ENCODE measurements at places on chromosomes 4 and X.
A peak's percentile ranks its signal among the peaks of the same experiment; 100 is the strongest.

DNA sequence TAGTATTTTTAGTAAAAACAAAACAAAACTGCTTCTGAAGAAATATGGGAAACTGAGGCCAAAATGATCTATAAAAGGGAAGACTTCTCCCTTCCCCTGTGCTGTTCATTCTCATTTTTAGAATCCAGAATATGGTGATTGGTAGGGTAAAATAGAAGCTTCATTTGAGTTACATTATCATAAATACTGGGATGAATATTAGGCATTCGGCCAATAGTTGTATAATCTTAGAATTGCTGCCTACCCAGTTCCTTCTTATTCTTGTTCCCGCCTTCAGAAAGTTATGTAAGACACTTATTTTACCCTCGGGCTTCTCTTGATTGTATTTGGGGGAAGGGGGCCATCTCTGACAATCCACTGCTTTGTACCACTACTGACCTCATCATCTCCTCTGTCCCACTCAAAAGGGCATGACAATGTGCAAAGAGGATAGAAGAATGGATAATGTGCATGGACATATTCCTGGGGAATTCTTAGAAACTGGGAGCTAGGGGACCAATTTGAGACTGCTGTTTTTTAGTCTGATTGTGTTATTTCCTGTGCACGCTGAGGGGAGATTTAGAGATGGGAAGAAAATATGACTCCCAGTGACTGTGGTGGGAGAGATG, 588 bp downstream of the ART3 start:
- DNase-seq, result no peak

DNA sequence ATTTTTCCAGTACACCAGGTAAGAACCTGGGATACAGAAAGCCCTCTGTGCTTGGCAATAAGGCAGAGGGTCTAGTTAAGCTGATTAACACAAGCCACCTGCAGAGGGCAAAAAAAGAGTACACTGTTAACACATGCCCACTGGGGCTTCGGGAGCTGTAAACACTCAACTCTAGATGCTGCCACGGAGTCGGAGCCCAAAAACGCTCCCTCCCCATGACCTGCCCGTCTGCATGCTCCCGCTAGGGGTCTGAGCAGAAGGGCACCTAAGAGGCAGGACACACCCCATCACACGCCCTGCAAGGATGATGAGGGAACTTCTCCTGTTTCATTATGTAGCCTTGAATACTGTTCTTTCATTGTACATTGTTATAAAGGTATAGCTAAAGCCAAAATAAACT, 715.6 kb upstream of the AADAT start:
- no peak for DNase-seq

- DNase-seq, result peak; percentile 52
These were observed 859 bp downstream of the SMARCA1 start for GRCh38 chrX:129522184-129523078.

- DNase-seq, result no peak
These were observed 72.9 kb upstream of the PRDM5 start for GRCh38 chr4:120995266-120996010.

GRCh38 chr4:66956426-66956825, 588.9 kb downstream of the CENPC start:
- DNase-seq, result no peak

GRCh38 chrX:3462166-3462508, 115.7 kb upstream of the MXRA5 start:
- no peak for DNase-seq

DNA sequence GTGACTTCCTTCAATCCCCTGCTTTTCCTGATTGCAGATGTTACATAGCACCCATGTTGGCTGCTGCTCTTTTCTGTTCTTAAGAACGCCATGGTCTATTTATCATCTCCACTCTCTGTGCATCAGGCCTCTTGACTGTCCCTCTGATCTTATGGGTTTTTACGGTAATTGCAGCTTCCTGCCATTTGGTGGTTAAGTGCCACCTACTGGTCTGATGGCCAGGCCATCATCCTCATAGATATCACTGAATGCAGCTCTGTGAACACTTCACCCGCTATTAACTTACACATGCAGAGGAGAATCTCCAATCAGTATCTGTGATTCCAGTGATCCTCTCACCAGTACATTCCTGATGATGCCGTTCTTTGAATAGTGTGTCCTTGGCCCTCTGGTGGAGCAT, 382.4 kb downstream of the TRAM1L1 start:
- no peak for DNase-seq

DNA sequence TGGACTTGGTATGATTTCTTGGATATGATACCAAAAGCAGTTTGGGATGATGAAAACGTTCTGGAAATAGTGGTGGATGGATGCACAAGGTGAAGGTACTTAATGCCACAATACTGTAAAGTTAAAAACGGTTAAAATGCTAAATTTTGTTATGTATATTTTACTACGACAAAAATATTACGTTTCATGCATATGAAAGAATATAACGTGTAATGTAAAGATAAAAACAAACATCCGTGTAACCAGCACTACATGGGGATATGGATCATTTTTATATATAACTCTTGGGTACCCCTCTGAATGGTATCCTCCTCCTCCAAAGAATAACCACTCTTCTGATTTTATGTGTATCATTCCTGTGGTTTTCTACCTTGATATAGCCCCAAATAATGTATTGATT, 862 bp upstream of the CENPU start:
- DNase-seq, result no peak

- no peak for DNase-seq
These were observed 731.9 kb downstream of the STPG2 start for GRCh38 chr4:97411356-97411755.

DNA sequence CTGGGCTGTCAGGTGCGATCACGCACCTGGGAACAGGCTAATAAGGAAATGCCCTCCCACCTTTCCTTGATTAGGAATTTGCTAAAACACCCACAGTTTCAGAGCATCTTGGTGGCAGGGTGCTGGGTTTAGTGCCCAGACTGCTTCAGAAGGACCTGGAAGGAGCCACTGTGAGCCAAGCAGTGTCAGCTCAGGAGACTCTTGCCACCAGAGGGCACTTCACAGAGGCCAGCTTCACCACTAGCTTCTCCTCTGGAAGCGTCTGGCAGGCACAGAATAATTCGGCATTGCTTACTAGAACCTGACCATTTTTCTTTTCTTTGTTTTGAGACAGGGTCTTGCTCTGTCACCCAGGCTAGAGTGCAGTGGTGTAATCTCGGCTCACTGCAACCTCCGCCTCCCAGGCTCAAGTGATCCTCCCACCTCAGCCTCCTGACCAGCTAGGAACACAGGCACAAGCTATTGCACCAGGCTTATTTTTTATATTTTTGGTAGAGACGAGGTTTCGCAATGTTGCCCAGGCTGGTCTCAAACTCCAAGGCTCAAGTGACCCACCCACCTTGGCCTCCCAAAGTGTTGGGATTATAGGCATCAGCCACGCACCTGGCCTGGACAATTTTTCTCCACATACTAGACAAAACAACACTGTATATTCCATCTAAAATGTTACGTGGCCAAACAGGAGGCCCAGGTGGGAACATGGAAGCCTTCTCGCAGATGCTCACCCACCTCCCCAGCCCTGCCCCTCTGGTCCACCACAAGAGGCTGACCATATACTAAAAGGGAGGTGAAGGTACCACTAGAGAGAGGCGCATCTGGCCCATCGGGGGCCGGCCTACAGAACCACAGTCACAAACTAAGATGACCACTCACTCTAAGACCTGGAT, 14.1 kb downstream of the NOP14 start:
- DNase-seq, result no peak

- no peak for DNase-seq
These were observed 53.0 kb downstream of the C4orf50 start for GRCh38 chr4:5965225-5965624.

DNA sequence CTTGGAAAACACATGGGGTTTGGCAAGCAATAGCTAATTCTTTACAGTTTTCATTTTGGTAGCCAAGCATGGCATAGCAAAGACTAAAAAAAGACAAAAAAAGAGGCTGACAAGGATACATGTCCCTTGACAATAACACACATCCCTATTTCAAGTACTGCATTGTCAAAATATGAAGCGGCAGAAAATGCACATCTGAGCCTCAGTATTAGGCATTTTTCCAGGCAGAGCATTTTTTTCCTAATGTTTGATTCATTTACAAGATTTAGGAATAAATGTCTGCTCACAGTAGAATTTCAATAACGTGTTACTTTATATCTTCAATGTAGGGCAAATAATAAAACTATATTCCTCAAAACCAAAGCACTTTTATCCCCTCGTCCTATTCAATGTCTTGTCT, 216.3 kb upstream of the PCDH18 start:
- no peak for DNase-seq

DNA sequence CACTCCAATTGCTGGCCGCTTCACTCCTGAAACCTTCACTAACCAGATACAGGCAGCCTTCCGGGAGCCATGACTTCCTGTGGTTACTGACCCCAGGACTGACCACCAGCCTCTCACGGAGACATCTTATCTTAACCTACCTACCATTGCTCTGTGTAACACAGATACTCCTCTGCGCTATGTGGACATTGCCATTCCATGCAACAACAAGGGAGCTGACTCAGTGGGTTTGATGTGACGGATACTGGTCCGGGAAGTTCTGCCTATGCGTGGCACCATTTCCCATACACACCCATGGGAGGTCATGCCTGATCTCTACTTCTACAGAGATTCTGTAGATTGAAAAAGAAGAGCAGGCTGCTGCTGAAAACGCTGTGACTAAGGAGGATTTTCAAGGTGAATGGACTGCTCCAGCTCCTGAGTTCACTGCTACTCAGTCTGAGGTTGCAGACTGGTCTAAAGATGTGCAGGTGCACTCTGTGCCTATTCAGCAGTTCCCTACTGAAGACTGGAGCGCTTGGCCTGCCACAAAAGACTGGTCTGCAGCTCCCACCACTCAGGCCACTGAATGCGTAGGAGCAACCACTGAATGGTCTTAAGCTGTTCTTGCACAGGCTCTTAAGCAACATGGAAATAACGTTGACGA, 35.8 kb upstream of the PRDM8 start:
- DNase-seq, result no peak

GRCh38 chrX:138996268-138996667, 284.8 kb upstream of the FGF13 start:
- DNase-seq, result no peak
